ENCODE measurements at places on chromosomes 2 and 18.

GRCh38 chr2:71064754-71065621 is 3.5 kb upstream of the NAGK start:
- peak; percentile 45 for DNase-seq

- DNase-seq = peak; percentile 64
These were observed 7.9 kb downstream of the CROCC2 start for GRCh38 chr2:240913810-240914644.

- no peak for DNase-seq
These were observed 40.7 kb upstream of the TMEM131 start for GRCh38 chr2:98036349-98037000.

DNA sequence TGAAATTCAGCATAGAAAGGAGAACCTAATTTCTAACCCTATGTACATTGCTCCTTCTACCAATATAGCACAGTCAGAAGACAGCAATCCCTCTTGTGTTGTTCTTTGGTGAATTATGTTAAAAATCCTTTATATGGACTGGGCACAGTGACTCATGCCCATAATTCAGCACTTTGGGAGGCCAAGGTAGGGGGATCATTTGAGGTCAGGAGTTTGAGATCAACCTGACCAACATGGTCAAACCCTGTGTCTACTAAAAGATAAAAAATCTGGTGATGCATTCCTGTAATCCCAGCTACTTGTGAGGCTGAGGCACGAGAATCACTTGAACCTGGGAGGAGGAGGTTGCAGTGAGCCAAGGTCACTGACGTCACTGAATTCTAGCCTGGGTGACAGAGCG is 195.6 kb downstream of the TMX3 start:
- DNase-seq = no peak

- no peak for DNase-seq
These were observed 830 bp upstream of the MERTK start for GRCh38 chr2:111897630-111897923.

- no peak for DNase-seq
These were observed 99.2 kb downstream of the BCL2L11 start for GRCh38 chr2:111219734-111220505.

GRCh38 chr2:130382313-130382917 is 26.6 kb downstream of the PTPN18 start:
- DNase-seq = no peak

- DNase-seq = no peak
These were observed 88.9 kb upstream of the PMAIP1 start for GRCh38 chr18:59810735-59811520.

GRCh38 chr18:75868031-75868430 is 440.5 kb upstream of the SMIM21 start:
- DNase-seq = no peak

DNA sequence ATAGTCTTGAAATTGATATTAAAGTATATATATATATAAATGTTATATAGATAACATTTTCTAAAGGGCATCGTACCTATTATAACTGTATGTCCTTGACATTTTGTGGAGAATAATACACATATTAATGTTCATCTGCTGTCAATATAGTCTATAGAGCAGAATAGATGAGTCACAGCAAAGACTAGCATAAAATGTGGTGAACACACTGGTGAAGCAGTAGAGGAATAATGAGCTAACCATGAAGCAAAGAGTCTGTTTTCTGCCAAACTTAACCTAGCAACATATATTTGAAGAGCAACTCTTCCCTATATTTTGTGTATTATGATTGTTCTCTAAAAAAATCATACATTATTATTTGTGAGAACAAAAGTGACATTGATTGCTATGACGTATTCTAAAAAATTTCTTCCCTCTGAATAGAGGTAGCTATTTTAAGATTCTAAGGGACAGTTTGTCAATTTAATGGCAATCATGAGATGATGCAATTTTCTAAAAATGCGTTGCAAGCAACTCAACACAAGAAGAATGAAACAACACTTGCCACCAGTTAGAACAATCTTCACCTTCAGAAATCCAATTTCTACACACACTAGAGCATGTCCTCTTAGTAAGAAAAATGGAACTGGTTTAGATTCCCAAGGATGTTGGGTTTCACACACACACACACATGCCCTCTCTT is 22.0 kb downstream of the DOCK10 start:
- DNase-seq = no peak

DNA sequence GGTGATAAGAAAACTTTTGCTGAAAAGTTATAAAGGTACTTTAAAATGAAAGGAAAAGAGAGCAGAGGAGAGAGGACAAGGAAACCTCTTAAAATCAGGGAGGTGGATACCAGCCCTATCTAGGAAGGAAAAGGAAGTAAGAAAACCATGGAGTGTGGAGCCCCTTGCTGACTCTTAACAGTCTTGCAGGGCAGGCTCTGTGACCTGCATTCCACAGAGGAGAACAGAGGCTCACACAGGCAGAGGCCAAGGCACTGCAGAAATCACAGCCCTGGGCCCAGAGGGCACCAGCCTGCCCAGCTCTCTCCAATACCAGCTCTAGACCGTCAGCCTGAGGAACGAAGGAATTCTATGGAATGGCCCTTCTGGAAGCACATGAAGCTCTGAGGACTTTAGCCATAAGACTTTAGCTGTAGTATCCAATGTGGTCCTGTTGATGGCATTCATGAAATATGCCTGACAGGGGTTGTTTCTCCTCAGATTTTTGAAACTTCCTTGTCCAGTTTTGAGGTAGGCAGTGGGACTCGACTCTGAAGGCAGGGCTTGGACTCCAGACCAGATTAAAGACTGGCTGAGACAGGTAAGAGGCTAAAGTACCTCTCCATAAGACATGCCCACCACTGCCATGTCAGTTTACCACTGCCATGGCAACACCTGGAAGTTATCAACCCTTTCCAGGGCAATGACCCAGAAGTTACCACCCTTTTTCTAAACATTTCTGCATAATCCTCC is 216.3 kb downstream of the ANAPC1 start:
- DNase-seq = peak; percentile 77

DNA sequence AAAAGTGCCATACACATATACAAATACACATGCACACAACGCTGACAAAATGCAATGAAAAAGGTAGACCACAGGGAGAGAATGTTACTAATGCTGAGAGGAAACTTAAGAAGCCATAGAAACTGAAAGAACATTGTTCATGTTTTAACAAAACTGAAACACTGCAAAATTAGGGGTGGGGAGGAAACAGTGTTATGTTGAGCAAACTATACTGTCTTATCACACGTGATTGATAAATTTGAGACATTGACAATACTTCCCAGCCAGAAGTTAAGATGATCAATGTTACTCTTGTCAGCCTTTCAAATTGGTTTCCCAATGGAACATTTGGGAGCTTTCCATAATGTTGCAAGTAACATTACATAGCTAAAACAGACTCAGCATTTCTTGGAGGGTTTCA is 165.5 kb downstream of the L3MBTL4 start:
- DNase-seq = no peak

- DNase-seq = no peak
These were observed 14.3 kb upstream of the CD28 start for GRCh38 chr2:203692031-203692710.

DNA sequence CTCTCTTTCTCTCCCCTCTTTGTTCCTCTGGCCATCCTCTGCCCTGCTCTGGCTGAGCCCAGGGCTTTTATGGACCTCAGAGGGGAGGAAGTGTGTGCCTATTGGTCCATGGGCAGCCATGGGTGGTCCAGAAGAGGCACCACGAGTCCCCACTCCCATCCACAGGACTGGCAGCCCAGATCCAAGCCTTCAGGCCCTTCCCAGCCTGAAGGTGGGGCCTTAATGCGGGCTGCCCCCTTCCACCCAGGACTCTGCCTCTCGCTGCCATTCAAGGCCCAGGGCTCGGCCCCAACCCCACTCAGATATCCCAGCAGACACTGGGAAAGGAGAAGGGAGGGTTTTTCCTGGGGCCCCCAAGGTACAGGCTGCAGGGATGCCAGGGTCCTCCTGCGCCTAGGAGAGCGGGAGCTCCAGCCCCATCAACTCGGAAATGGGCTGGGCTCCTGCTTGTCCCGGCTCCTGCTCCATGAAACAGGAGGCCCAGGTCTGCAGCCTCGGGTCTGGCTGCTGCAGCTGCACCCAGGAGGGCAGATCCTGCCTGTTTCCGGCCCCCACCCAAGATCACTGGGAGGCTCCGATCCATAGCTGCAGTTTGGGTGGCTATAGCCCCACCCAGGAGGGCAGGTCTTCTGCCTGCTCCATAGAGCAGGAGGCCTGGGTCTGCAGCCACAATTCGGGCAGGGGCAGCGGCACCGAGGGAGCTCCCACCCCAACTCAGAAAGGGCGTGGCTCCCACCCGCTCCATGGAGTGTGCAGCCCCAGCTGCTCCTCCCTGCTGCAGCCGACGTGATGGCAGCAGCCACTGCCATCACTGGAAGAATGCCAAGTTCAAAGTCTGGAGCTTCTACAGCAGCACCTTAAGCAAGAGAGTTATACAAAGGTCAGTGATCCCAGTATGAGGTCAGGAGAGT is 116.6 kb upstream of the RBBP8 start:
- DNase-seq = no peak

- no peak for DNase-seq
These were observed 38.2 kb downstream of the FHOD3 start for GRCh38 chr18:36335476-36336279.

GRCh38 chr18:35117951-35118411 is 76.8 kb downstream of the MAPRE2 start:
- DNase-seq = no peak

- DNase-seq = peak; percentile 64
These were observed 54.2 kb upstream of the CTDP1 start for GRCh38 chr18:79625195-79625923.

DNA sequence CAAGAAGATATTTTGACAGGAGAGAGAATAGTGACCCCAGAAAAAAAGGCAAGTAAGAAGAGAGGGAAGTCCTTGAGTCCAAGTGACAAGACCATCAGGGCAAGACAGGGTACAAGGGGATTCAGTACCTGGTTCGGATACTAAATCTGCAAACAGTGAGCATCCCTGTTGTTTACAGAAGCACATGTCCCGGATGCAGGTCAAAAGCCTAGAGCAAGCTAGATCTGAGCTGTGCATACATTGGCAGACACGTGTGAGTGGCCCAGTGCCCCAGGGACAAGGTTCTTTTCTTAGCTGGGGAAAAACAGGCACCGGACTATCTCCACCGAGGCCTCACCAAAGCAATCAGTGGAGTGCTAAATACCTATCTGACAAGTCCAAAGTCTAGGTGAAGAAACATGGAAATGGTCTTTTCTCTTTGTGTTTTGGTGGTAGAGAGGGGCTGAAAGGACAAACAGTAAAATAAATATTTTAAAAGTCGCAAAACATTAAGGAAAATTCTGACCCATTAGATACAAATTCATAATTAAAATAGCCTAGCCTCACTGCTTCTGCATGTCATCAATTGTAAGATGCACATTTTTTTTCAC is 165.2 kb downstream of the SUCLG1 start:
- no peak for DNase-seq

DNA sequence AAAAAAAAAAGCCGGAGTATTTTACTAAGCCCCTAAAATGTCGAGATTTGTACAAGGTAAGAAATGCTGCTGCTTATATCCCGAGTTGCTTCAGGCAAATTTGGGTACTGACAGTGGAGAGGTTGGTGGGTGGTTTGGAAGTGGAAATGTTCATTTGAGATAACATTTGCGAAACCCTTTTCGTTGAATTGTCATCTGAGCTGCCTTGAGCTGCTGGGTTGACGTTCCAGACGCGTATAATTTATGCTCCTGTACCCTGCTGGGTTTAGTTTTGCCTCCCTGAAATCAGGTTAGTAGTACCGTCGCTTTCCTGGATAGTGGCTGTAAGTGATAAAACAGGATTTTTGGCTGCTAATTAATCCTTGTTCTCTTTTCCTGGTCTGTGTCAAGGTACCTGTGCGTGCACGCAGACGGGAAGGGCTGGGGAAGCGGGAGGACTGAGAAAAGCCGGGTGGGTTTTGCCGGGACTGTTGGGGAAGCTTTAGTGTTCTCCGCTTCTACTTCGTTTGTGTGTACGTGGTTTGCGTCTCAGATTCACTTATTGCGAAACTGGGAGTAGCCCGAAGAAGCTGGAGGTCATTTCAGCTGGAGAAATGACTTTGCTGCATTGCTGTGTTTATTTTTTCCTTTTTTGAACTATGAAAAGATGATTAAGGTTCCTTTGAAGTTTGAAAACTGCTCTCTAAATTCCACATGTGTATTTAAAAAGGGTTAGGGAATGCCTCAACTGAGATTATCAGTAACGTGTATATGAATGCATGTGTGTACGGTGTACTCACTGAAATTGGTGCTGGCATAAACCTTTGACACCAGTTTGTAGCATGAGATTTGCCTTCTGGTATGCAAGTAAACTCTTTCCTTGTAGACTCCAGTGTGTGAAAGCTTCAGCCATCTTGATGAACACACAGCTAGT is 709 bp downstream of the UGP2 start:
- peak; percentile 78 for DNase-seq

DNA sequence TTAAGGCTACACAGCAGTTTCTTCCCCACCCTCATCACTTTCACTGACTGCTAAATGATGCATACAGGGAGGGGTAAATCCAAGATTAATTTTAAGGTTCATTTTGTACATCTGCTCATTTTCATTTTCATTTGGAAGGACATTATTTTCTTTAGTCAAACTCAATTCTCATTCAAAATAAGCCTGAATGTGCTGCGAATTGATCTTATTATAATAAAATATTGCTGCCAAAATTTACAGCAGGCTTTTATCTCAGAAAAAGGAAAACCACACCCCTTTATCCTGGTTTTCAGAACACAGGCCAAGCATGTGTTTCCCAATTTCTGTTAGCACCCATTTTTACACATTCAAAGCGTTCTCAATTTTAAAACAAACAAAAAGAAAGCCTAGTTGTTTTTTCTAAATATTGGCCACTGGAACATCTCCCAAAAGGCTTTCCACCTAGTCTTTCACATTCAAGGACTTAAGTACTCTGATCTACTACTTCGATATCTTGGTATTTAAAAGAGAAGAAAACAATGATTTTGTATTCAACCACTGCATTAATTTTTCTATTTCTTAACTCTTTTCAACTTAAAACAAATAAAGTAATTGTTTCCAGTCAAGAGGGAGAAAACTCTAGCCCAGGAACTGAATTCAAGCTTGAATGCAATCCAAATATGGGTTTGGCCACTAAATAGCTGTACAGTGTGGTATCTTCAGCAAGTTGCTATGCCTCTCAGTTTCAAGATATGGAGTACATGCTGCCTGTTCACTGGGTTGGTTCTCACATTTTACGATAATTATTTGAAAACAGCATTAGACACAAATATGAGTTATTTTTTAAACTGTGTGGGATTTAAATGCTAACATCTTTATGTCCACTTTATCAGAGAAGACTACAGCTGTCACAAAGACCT is 52.5 kb downstream of the CDH2 start:
- no peak for DNase-seq
